ENCODE measurements at places on chromosomes 2 and 18.

DNA sequence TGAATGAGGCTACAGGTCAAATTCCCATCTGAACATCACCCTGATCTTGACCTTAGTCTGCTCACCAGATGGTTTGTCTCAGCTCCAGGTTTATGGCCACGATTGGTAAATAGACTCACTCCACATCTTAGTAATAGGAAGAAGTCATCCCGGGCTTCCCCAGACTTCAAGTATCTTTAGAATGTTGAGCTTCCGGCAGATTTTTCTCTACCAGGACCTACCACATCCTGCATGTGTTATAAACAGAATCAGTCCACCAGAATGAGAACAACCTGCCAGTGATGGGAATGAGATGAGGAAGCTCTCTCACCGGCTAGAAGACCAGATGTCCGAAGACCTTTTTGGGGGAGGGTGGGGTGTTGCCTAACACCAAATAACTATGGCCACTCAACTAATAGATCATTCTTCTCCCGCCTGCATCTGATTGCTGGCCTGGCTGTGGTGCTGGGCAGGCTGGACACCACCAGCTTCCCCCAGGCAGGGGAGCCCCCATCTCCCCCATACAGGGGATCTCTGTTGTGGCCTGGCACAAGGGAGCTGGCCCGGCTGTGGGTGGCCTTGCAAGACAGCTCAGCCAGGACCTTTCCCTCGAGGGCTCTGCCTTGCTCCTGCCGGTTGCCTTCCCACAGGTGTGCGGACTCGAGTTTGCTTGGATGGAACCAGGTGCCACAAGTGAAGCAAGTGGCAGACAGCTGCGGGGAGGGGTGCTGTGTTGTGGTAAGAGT lies 88.5 kb downstream of the SH3RF3 start:
- DNase-seq = no peak

GRCh38 chr2:231563378-231563961 lies 29.2 kb upstream of the TEX44 start:
- no peak for DNase-seq

GRCh38 chr2:42879913-42880737 lies 87.7 kb upstream of the HAAO start:
- DNase-seq = no peak

GRCh38 chr2:117979911-117980701 lies 33.8 kb downstream of the CCDC93 start:
- DNase-seq = no peak

GRCh38 chr18:22417496-22418188 lies at the start of gene CTAGE1:
CTAGE1 (minus strand) TSS chr18:22417915; CDS start chr18:22417811, 104 bp downstream.
- DNase-seq = no peak

Data from activated CD4-positive, alpha-beta T cell treated with anti-CD3 and anti-CD28 coated beads for 1 hour (primary cell).